Cortex of kidney (tissue), 1 donor: ENCODE measurements at places on chromosomes 1 and 21.

DNA sequence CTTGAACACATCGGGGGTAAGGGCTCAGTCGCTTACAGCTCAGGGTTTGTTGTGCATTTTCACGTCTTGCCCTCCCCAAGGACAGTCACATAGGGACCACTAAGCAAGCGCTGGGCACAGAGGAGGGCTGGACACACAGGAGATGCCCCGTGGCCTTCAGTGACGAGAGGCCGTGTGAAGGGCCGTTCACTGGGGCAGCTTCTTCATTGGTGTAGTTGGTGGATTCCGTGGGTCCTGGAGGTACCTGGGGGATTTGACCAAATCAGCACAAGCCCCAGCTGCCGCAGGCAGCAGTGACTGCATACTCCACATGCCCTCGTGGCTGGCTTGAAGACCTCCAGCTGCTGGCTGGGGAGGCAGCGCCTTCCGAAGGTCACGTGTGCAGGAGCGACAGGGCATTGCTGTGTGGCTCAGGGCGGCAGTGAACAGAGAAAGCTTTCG, 100.8 kb upstream of the C1orf174 start:
- DNase-seq = no peak

DNA sequence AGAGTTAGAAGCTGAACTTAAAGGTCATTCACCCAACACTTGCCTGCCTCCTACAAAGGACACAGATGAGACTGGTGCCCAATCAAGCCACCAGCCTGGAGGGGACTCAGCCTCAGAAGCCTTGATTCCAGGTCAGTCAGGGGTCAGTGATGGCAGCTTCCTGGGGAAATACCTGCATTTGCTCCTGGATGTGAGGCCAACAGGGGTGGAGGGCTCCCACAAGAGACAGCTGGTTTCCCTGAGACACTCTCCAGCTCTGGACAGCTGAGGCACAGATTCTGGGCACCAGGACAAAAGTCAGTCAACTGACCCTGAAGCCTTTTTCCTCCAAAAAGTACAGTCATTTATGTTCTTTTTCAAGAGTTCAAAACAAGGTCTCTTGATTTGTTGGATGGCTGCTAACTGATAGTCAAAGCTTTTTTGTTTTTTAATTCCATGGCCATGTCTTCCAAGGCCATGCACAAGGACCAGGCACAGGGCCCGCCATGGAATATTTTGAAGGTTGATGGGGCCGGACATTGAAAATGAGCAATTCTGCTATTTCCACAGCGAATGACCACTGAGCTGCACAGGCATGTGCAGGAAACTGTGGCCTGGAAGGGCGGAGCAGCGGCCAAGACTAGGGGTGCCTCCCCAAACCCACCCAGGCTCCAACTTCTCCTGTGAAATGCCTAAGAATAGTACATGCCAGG, 1.8 kb downstream of the C2CD2 start:
- no peak for DNase-seq

DNA sequence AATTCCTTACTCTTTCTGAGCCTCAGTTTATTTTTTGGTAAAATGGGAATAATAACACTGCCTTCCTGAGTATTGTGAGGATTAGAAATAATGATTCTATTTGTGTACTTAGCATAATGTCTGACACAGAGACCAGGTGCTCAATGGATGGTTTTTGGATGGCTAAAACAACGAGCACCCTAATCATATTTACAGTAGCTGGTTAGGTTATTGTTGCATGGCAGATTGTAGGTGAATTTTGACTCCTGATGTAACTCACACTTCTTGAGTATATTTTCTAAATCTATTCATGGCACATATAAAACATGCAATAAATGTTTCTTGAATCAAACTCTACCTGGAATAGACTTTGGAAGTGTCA, 11.9 kb upstream of the DUSP10 start:
- no peak for DNase-seq

DNA sequence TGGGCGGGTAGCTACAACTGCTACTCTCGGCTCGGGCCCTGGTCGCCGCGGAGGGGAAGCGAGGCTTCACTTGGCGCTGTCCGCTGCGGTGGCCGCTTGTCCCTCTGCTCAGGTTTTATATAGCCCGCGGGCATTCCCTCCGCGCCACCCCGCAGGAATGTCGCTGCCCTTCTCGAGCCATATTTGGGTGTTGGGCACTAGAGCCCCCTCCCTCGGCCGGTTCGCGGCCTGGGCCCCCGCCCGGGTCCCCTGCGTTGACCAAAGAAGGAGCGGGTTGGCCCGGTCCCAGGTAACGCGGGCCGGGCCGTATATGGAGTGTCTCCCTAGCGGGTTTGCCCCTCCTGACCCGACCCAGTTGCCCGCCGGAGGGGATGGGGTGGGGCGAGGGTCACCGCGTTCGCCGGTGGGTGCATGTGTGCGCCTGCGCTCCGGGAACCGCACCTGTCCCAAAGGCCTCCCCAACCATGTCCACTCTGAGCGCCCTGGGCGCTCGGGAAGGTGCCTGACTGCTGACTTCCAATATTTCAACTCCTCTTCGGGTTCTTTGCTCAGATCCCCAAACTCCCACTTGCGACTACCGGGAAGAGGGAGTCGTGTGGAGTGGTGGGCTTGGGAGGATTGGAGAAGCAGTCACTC, at the start of gene ACTA1:
Gene ACTA1, minus strand, starts transcription at position 90 of the 636 bp plus-strand sequence. CDS start 979 bp downstream, outside the sequence.
- no peak for DNase-seq

DNA sequence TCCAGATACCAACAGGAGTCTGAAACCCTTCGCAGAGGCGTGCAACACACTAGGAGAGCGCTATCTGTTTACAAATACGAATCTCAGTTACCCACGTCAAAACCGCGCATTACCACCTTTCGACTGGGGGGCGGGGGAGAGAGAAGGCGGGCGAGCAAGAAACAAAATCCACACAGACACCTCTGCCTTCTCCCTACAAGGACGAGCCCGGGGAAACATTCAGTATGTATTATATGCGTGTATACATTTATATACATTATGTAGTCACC, 722 bp downstream of the TUT4 start:
- DNase-seq = no peak

GRCh38 chr1:60959701-60960100, 122.7 kb upstream of the NFIA start:
- DNase-seq = no peak

GRCh38 chr1:214640431-214641213, 37.6 kb downstream of the CENPF start:
- no peak for DNase-seq

GRCh38 chr1:53644496-53644895, 94.5 kb downstream of the GLIS1 start:
- no peak for DNase-seq

DNA sequence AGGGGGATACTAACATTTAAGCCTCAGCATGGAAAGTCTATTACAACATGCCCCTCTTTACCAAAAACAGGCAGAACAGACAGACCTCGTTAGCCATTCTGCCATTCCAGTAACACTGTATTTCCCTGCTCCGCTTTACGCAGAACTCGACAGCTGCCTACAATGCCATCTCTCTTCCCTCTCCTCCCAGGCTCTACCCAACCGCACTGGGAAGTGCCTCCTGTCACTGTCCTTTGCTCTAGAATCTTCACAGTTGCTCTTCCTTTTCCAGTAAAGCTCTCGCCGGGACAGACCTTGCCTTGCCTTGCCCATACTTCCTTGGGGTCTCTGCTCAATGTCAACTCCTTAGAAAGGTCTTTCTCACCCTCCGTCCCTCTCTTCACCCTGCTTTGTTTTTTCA, 22.8 kb downstream of the COA6 start:
- DNase-seq = no peak

DNA sequence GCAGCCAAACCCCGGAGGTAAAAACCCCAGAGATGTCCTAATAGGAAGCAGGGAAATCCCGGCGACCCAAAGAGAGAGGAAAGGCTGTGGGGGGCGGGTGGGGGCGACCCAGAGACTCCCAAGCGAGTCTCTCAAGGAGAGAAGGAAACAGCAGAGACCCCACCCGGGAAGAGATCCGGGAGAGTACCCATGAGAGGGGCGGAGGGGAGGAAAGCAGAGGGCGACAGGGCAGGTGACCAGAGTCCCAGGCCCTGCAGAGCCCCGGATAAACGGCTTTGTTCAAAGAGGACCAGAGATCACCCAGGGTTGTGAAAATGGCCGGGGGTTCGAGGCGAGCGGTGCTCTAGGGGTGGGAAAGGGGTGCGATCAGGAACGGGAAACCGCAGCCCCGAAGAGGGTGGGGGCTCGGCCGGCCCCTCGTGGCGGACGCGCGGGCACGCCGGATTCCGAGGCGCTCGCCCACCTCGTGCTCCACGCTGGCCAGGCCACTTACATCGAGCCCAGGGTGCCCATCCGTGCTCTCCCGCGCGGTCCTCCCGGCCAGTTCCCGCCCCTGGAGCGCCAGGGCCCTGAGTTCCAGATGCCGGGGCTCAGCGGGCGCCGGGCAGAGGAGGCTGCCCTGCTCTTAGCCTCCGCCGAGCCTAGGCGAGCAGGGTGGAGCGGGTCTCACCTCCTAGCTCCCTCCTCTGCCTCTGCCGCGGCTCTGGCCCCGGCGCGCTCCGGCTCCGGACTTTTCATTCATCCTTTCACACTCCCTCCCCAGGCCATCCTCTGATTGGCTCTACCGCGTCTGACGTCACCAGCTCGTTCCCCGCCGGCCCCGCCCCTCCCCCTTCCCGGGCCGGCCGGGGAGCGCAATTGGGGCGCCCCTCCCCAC, 52.3 kb downstream of the RHBG start:
- DNase-seq = no peak

DNA sequence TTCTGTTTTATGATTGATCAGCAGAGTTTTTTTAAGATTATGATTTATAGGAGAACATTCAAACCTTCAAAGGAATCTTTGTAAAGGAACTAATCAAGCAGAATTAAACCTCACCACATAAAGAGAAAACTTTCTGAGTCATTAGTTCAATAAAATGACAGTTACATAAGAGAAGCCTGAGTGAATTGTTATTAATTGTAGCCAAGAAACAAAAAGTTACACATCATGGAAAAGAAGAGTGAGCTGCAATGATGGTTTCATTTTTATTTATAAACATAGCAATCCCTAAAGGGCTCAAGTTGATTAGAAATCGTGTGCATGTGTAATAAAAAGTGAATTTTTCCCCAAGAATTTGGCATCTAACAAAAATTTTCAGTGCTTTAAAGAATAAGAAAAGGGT, 731.4 kb downstream of the LTN1 start:
- DNase-seq = no peak

DNA sequence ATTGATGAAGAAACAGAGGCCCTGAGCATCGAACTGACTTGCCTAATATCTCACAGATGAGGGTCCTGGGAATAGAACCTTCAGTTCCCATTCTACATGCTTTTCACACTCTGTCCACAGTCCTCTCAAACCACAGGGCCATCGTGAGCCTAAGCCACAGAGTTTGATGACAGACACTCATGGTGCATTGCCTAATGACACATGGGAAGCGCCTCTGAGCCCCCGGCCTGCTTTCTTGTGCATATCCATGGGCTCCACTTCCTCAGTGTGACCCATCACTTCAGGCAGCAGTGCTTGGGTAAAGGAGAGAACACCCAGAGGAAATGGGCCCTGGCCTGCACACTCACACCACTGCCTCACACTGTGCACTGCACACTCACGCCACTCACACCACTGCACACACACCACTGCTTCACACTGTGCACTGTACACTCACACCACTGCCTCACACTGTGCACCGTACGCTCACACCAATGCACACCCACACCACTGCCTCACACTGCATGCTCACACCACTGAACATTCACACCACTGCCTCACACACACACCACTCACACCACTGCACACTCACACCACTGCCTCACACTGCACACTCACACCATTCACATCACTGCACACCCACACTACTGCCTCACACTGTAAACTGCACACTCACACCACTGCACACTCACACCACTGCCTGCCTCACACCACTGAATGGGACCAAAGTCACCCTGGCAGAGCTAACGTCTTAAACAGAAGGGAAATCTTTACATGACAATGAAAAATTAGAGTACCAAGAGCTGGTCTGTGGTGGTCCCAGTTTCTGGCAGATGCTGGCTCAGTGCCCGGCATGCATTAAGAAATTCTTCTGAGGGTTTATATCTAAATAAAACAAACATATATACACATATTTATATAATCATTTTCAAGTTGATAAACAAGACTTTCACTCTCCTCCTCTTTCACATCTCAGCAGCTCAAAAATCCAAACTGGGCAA, 53.0 kb downstream of the KANK4 start:
- DNase-seq = no peak

DNA sequence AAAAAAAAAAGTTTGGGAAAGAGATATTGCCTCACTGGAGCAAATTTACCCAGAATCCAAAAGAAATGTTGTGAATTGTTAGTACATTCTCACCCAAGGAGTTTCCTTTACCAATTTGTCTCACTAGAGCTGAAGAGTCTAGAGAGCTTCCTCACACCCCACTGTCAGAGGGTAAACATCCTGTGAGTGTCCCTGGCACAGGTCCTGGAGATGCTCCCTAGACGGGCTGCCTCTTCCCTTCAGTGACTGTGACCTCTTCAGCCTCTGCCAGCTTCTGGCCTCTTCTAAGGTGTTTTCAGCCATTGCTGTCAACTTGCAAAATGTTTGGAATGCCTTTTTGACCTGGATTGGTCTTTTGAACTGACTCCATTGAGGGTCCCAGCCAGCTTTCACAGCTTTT, 159.4 kb downstream of the DHRS3 start:
- no peak for DNase-seq

DNA sequence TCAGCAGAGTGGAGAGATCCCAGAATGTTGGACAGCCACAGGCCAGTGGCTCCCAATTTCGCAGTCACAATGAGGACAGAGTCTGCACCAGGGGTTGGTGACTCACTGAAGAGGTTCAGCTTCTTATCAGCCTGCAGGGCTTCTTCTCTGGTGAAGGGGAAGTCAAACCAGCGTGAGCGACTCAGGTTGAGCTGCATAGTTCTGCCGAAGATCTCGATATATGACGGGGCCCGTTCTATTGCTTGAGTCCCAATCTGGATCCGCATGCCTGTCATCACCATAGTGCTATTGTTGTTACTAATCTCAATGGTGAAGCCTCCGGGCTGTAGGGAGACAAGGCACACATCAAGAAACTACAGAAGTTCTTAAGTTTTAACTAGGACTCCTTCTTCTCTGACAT, 58.5 kb downstream of the UBR4 start:
- DNase-seq = no peak

GRCh38 chr1:44371206-44371605, 16.1 kb upstream of the ERI3 start:
- DNase-seq = no peak

DNA sequence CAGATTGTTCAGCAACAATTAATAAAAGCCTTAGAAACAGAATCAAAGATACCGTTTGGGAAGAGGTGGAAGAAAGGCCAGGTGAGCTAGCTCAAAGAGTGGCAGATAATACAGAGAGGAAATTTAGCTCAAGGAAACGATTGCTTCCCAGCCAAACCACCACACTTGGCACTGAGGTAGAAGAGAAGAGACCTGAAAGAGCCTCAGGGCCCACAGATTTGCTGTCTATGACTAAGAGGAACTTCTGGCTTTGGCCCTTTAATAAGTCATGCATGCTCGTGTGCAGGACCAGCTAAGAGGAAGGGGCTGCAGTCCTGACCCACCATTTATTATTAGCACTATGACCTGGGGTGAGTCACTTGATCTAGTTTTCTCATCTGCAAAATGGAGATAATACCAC, 72.8 kb upstream of the BCL10 start:
- no peak for DNase-seq
